NK-92 treated with Interleukin-12 subunit alpha and Interleukin-12 subunit beta, amount 100 ng/mL, for 24 hours (cell line): ENCODE measurements at places on chromosomes 12 and 14.

- DNase-seq: no peak
These were observed 108.4 kb downstream of the PTPRR start for GRCh38 chr12:70812136-70812535.

- DNase-seq: no peak
These were observed 43.3 kb downstream of the AEBP2 start for GRCh38 chr12:19482551-19483109.

DNA sequence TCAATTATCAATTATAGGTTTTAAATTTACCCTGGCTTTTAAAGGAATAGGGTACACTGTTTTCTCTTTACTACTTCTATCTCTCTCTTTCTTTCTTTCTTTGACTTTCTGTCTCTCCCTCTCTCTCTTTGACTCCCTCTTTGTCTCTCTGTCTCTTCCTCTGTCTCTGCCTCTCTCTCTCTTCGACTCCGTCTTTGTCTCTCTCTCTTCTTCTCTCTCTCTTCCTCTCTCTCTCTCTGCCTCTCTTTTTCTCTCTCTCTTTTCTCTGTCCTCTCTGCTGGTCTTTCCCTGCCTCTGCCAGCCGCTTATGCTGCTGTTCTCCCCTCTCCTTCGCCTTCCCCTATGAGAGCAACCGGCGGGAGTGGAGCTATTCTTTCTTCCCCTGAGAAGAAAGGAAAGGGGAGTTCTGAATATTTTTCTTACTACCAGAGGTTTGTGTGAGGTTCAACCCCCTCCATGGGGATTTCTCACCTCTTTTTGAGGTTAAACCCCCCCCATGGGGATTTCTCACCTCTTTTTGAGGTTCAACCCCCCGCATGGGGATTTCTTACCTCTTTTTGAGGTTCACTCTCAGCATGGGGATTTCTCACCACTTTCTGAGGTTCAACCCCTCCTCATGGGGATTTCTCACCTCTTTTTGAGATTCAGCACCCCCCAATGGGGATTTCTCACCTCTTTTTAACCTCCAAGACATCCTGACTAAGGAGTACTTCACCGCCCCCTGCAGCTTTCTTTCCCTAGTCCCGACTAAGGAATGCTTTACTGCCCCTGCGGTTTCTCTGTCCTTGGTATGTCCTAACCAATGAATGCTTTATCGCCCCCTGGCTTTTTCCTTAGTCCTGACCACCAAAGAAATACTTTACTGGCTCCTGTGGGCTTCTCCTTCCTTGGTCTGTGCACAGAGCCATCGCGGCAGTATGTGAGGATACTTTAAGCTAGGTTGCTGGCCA, 27.4 kb upstream of the DDHD1 start:
- no peak for DNase-seq

DNA sequence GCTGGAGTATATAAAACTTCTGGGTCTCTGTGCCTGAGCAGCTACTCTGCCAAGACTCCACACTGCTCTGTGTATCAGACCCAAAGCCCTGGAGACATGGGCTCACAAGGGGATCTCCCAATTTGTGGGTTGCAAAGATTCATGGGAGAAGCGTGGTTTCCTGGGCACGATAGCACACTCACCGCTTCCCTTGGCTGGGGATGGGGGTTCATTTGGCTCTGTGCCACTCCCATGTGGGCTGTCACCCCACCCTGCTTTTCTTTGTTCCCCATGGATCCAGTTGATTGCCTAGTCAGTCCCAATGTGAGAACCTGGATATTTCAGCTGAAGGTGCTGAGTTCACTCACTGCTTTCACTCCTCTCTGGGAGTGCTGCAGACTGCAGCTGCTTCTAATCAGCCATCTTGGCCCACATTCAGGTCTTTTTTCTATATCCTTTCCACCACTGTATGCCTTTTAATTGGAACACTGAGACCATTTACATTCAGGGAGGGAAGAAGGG, 40.0 kb upstream of the PCNX4 start:
- DNase-seq: no peak

DNA sequence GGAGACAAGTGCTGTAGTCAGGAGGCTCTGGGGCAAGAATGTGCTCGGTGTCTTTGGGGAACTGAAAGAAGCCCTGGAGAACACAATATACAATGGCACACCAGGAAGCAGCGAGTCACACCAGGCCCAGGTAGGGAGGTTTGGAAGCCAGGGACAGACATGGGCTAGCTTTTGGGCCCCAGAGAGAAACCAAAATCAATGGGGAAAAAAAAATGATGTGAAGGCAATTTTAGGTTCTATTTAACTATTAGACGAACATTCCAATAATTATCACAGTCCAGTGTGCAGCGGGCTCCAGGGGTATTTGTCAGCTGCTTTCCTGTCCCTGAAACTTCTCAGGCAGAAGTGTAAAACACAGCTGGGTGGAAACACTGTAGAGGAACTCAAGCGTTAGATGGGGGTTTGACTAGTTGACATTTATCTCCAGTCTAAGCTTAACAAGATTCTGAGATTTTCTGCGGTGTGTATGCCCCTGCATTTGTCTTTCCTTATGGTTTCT, 21.8 kb upstream of the EGLN3 start:
- no peak for DNase-seq

DNA sequence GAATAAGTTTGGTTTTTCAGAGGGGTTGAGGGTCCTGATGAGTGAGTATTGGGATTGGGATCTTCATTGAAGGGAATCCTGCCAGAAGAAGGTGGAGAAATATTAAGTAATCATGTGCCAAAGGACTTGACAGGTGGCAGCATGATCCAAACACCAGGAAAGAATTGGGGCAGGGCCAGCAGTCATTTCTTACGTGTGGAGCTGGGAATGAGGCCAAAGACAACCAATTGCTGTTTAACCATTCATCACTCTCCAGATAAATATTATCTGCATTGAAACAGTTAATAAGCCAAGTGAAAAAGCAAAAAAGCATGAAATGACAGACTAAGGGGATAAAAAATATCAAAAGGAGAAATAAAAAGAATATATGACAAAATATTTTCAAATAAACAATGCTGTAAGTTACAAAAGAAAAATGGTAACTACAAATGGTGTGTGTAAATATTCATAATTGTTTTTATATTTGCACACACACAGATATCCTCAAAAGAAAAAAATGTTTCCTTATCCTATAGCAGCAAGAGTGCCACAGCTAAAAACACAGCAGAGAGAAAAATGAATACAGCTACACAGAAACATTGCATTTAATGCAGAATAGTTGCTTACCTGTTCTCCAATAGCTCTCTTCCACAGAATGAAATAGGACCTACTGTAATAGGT, 26.2 kb downstream of the C2CD5 start:
- DNase-seq: no peak

DNA sequence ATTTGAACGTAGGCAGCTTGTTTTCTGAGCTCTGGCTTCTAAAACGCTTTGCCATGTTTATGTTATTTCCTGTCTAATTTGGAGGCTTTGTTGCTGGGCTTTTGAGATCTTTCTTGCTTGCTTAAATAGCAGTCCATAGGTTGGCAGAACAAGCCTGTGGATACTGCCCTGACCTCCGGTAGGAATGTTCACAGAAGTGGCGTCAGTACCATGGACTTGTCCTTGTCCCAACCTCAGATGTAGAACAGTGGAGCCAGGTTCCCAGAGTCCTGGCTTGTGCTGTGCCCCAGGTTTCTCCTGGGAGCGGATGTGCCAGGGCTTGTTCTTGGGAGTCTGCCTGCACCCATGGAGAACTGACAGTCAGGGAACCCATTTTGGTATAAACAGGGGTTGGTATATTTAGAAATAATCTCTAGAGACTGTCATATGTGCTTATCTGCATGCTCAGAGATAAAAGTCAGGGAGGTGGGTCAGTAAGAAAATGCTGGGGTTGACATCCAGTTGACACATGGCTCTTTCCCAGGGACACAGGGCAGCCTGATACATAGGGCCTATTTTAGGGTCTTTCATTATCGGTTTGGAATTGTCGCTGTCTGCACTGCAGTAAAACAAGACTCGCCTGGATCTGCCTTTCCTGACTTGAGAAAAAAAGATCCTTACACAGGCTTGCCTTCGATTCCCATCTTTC, 22.9 kb downstream of the CACNA1C start:
- DNase-seq: no peak

DNA sequence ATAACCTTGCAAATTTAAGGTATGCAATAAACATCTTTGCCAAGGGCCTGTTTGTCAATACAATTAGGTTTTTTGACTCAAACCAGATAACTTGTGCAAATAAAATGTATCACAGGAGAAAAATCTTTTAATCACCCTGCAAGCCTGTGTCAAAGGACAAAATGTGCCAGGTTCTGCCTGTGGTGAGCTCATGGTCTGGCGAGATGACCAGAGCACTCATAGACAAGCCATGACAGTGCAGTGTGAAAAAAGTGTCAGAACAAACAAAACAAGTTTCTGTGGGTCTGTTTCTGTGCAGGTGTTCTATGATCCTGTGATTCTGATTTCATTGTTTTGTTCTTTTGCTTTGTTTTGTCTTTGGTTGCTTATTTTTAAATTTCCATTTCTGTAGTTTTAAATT, 847.2 kb downstream of the VRK1 start:
- no peak for DNase-seq

- DNase-seq: no peak
These were observed 29.5 kb downstream of the SPPL3 start for GRCh38 chr12:120874547-120875245.

- no peak for DNase-seq
These were observed 203.4 kb upstream of the DDHD1 start for GRCh38 chr14:53356361-53357150.

GRCh38 chr14:59206892-59207291, 18.4 kb downstream of the DAAM1 start:
- no peak for DNase-seq

DNA sequence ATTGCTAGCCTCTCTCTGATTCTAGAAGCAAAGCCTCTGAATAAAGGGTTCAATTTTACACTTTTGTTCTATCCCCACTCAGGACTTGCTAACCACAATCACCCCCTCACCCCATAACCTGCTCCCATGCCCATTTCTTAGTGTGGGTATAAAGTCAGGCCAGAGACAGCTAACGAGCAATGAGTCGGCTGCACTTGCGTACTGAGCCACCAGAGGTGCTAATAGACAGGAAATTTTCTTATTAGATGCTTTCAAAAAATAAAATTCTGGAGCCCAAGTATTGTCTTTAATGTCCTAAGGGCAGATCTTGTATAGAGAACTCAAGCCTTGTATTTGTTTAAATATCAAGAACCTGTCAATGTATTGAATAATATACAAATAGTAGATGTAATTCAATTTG, 256.9 kb downstream of the SYT1 start:
- no peak for DNase-seq

DNA sequence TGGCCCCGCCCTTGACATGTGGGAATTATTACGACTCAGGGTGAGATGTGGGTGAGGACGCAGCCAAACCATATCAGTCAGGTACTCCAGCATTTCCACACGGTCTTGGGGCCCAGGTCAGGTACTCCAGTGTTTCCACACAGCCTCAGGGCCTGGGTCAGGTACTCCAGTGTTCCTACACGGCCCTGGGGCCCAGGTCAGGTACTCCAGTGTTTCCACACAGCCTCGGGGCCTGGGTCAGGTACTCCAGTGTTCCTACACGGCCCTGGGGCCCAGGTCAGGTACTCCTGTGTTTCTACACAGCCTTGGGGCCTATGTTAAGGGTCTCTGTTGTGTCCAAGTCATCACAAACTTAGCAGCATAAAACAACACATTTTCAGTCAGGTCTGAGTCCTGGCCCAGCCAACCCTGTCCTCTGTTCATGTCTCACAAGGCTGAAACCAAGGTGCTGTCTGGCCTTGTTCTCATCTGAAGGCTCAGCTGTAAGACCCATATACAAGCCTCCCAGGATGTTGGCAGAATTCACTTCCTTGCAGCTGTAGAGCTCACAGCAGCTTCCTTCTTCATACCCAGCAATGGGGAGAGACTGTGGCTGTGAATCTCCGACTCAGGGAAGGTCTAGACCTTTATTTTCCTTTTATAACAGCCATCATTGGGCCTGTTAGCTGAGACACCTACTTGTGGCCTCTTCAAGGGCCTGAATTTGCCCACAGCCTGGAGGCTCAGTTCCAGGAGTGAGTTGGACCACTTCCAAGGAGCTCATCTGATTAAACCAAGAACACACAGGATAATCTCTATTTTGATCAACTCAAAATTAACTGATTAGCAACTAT, 107.6 kb upstream of the SFSWAP start:
- no peak for DNase-seq

DNA sequence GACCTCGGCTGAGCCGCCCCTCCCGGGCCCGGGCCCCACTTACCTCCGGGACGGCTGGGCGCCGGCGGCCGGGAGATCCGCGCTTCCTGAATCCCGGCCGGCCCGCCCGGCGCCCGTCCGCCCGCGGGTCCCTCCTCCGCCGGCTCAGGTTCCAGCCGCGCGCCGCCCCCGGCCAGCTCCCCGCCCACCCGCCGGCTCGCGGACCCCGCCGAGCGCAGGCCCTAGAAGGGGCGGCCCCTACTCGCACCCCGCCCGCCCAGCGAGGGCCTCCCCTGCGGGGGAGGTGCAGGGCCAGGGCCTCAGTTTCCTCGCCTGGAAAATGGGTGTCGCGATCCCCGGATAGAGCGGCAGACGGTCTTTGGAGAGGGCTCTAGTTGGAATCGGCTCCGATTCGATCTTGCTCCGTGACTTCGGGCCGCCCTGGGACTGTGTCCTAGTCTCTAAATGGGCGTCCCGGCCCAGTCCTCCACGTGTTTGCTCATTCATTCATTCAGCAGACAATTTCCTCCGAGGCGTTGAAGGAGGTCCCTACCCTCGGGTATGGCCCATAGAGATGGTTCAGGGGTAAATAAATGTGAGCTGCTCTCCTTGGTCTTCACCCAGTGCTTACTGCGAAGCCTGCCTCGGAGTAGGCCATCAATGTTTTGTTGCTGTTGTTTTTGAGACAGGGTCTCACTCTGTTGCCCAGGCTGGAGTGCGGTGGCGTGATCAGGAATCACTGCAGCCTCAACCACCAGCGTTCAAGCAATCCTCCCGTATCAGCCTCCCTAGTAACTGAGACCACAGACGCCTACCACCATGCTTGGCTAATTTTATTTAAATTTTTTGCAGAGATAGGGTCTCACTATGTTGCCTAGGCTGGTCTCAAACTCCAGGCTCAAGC, at the start of gene TRPV4:
TSS of gene TRPV4 (minus strand) at position 92 of the 883 bp plus-strand sequence. CDS start 18,602 bp downstream, outside the sequence.
- no peak for DNase-seq

DNA sequence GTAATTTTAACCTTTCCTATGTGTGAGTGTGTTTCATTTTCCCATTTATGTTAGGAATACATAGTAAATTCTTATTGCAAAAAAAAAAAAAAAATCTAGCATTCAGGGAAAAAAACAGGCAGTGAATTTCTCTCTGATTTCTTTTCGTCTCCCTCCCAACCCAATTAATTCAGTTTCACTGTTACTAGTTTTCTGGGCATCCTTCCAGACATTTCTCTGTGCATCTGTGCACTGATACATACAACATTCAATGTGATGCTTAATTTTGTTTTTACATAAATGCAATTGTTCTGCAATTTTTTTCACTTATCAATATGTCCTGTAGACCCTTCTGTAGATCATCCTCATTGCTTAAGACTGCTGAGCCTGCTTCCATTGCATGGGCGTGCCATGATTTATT, 694.3 kb upstream of the TBX3 start:
- DNase-seq: no peak
